Activated CD8-positive, alpha-beta memory T cell treated with anti-CD3 and anti-CD28 coated beads for 1 hour (primary cell): ENCODE measurements at places on chromosomes 2 and 18.

GRCh38 chr2:31555967-31556706, 24.6 kb downstream of the SRD5A2 start:
- DNase-seq = no peak

DNA sequence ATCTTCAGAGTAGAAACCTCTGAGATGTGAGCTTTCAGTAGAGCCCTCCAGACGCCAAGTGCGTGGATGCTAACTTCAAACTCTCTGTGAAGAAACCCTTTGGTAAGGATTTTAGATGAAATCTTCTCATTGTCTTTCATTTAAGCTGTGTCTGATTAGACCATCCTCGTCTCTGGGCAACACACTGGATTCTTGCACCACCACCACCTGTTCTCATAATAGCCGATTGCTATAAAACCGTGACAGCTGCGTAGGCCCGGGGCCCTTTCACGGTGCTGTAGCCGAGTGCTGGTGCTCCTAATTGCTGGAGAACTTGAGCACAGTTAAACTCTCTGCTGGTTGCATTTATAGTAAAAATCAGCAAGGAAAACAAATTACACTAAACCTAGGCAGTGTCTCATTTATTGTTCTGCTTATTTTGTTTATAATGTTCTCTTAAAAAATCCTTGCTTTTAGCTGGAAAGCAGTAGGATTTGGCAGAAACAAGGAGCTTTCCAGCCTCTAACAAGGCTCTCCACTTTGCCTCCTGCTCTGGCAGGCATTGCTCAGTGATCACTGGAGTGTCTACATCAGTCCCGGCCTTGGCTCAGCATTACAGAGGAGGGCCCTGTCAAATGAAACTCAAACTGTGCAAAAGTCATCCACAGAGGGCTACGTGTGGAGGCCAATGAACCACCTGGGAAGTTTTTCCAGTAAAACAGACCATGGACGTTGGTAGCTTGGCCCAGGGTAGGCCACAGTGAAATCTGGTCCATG, 40.9 kb upstream of the MBP start:
- no peak for DNase-seq

- no peak for DNase-seq
These were observed 911.5 kb upstream of the SOX11 start for GRCh38 chr2:4780679-4781078.

GRCh38 chr18:36813824-36814223, 15.0 kb downstream of the TPGS2 start:
- no peak for DNase-seq

GRCh38 chr2:180716186-180717180, 263.9 kb upstream of the UBE2E3 start:
- no peak for DNase-seq

- no peak for DNase-seq
These were observed 7.7 kb downstream of the DNMT3A start for GRCh38 chr2:25333981-25334380.
